Fibroblast of the aortic adventitia (primary cell): ENCODE measurements at places on chromosomes 13 and 19.

DNA sequence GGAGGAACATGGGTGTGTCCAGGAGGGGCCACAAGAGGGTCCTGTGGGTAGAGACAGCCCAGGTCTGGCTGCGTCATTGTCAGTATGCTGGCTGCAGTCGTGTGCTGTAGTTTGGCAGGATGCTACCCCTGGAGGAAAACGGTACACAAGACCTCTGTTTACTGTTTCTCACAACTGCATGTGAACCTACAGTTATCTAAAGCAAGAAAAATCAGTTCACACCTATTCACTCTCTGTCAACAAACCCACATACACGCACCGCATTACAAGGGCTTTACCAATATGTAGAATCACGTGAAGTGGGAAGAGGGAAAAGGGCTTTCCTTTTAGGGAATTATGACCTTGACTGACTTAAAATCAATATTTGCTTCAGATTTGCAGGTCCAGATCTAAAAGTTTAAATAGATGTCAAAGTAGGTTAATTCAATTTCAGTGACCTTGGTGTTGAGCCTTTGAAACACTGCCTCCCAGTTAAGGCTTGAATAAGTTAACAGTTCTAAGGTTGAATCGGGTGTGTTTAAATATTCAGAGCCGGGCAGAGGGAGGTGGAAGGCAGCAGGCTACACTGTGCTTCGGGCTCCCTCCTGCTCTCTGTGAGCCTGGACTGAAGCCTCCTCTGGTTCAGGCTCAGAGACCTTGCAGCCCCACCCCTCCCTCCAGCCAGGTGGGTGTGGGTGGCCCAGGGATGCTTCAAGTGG is 17.2 kb upstream of the MCF2L start:
- no peak for DNase-seq

- no peak for DNase-seq
These were observed 11.7 kb downstream of the KCTD12 start for GRCh38 chr13:76874479-76874878.

DNA sequence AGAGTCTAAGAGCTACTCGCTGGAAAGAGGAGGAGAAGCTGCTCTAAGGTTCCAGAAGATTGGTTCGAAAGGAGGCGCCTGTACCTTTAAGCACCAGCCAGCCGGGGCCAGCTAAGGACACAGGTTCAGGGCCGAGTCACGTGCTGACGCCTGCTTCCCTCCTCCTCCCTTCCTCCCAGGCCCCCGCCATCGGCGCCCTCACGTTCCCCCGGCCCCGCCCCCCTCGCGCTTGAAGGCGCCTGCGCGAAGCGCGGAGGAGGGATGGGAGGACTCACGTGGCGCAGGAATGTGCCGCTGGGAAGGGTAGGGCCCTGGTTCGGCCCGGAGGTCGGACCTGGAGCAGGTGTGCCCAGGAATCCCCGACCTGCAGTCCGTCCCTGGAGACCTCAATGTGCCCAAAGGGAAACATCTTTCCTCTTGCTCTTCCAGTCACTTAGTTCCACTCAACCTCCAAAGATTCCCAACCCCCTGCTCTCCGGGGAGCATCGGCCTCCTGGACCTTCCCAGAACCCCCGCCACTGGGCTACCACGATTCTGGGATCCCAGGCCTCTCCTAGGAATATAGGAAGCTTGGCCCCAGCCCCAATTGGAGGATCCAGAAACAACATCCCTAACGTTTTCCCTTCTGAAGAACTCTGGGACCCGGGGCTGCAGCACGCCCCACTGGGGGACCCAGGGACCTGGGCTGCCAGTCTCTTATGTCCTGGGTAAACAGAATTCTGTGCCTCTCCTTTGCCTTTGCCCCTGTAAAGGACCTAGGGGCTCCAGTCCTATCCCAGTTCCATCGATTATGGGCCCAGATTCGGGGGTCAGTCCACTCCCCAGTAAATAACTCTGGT is 2.5 kb downstream of the DBP start:
- peak; percentile 95 for DNase-seq

- DNase-seq = no peak
These were observed 1052.8 kb upstream of the SPRY2 start for GRCh38 chr13:81393721-81394120.

DNA sequence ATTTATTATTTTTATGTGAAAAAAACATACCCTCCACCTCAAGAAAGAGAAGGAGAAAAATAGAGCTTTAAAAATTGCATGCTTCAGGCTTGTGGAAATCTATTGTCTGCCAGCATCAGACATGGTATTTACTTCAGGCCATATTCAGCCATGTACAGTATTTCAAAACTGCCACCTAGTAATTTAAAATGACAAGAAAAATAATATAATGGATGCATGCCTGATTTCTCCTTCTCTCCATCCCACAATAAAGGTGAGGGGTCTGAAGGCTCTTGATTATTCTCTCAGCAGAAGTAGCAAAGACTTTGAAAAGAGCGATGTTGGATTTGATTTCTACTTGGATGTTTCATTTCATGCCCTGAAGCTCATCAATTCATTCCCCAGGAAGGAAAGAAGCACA is 250.7 kb downstream of the TBC1D4 start:
- DNase-seq = no peak

- DNase-seq = peak; percentile 40
These were observed 117.4 kb upstream of the WASF3 start for GRCh38 chr13:26440111-26440510.
